Glomerular endothelial cell (primary cell): ENCODE measurements at places on chromosomes 12 and 14. TPM values are rescaled to one million over a fixed set of nuclear protein-coding genes. Genes with fewer than 3 reads are reported as not detected.

KLRF1 gene
- total RNA-seq = not detected in 2 replicates

KRT3 gene
- 0.18 TPM in 1 of 2 replicates, not detected in the other for total RNA-seq

PTHLH gene
- total RNA-seq = 1.4 and 5.0 TPM in 2 replicates

VWF gene
- 519 and 1,804 TPM in 2 replicates for total RNA-seq

CLEC1A gene
- 12.8 and 20.0 TPM in 2 replicates for total RNA-seq

MGAT4C gene
- 0.05 and 0.47 TPM in 2 replicates for total RNA-seq

TMEM229B gene
- total RNA-seq = 1.6 and 2.9 TPM in 2 replicates

GRCh38 chr12:16348435-16349130, 1.1 kb downstream of the MGST1 start:
- no peak for DNase-seq

- DNase-seq = no peak
Observed at GRCh38 chr12:47207340-47207717, 127.6 kb upstream of the AMIGO2 start.

GRCh38 chr12:503111-503761, 43.5 kb downstream of the B4GALNT3 start:
- no peak for DNase-seq

- DNase-seq = no peak
Observed at GRCh38 chr12:112288638-112289037, 93.6 kb downstream of the HECTD4 start.

DNA sequence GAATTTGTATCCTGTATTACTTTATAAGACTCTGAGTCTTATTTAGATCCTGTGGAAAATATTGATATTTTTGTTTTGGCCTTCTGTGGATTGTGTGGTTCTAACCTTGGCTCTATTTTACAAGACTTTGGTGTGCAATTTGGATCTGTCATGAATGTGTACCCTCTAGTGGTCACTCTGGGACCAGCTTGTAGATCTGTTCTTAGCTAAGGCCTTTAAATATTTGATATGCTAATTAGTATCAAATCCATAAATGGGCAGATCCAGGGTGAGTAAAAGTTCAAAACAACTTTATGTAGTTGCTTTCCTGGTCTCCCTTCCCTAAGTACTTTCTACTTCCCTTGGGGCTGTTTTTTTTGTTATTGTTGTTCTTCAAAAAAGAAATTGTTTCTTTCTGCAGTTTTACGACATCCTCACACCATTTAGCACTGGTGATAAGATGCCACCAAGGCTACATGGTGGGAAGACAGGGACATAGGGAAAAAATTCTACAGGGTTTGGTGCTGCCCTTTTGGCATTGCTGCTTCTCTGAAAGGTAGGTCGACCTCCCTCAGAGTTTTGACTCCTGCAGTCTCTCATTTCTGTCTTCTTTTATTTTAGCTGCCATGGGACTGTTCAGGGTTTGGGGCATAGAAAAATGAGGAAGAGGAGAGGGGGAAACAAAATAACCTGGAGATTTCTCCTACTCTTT, 238.5 kb downstream of the GPHN start:
- DNase-seq = peak; percentile 56

- DNase-seq = no peak
Observed at GRCh38 chr14:104446611-104447010, 133.0 kb upstream of the C14orf180 start.

GRCh38 chr14:34857689-34858449, 17.3 kb downstream of the BAZ1A start:
- no peak for DNase-seq

DNA sequence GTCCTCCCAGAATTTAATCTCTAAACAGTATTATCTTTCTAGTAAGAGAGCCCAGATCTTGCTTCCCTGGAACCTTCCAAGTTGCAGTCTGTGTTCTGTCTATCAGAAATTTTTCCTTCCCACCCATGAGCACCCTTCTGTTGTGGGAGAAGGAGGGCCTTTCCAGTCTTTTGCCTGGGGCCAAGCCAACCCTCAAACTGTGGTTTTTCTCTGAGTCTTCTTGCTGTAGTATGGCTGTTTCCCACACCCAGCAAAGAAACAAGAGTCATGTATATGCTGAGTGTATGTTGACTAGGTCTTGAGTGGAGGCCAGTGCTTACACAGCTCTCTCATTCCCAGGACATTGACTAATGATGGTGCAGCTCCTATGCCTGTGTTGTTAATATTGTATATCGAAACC, 104.5 kb downstream of the TGFB3 start:
- no peak for DNase-seq

GRCh38 chr14:71613168-71613567, 319.1 kb upstream of the RGS6 start:
- no peak for DNase-seq

- DNase-seq = no peak
Observed at GRCh38 chr12:39617887-39618286, 1.7 kb downstream of the ABCD2 start.

- no peak for DNase-seq
Observed at GRCh38 chr14:100885196-100885595, 18.3 kb downstream of the RTL1 start.

- no peak for DNase-seq
Observed at GRCh38 chr14:100045642-100046344, 19.4 kb upstream of the EVL start.

DNA sequence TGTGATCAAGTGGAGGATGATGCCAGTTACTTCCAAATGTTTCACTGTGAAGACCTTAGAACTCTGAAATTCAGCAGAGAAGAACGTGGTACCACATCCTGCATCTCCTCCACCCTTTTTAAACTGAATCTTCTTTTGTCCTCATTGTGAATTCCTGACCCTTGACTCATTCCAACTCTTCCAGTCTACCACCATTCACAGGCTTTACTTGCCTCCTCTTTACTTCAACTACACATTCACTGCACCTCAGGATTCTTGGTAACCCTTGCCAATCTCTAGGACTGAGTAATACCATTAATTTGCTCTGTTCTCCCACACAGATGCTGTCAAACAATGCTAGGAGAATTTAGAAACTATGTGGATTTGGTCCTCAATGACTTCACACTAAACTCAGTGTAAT, 37.3 kb downstream of the PPP1R12A start:
- no peak for DNase-seq

DNA sequence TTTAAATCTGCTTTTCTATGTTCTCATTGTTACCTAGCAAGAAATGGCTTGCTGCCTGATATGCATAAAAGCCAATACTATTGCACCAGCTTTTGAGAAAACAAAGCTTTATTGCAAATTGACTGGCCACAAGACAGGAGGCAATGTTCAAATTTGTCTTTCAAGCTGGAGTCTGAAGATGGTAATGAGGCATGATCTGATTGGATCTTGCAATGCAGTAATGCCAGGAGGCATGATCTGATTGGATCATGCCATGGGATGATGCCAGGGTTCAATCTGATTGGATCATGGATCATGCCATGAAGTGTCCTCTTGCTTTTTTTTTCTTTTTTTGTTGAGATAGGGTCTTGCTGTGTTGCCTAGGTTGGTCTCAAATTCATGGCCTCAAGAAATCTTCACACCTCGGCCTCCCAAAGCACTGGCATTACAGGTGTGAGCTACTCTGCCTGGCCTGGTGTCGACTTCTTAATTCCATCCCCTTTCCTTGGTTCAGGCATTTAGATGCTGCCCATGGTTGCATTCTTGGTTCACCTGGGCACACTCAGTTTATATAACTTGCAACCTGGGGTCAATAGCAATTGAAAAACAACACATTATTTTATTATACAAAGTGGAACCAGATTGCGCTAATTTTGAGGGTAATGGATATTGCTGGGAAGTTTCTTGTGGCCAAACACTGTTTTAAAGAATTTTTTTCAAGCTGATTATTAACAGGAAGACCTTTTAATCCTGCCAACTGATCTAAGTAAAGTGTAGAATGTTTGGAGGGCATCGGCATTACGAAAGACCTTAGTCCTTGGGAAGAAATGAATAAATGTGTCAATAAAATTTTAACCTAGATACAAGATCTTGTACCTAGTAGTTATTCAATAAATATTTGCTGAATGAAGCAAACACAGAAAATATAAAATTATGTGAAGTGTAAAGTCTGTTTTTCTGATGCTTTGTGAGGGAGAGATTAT, 38.8 kb downstream of the HSD17B6 start:
- no peak for DNase-seq

DNA sequence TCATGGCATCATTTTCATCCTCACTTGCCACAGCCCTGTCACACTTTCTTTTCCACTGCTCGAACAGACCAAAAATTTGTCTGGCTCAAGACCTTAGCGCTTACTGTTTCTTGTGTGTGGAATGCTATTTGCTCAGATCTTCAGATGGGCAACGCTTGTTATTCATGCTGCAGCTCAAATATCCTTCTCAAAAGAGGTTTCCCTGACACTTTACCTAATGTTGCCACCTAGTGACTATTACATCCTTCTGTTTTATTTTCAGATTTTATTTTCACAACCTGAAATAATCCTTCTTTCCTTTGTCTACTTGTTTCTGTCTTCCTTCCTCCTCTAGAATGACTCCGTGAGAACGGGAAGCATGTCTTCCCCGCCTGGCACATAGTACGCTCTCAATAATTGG, 5.6 kb downstream of the FBXO33 start:
- no peak for DNase-seq

DNA sequence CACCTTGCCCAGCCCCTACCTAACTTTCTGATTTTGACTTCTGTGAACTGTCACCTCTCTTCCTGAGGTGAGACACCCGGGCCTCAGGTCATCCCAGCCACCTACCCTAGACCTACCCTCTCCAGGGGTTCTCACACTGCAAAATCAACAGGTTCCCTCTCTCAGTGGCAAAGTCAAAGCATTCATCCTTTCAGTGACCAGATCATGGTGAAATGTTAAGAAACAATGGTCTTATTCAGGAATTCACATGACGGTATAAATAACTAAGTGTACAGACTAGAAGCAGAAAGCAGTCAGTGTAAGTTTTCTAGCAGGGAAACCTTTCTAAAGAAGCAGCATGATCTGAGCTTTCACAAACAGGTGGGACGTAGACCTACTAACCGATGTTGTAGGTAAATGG, 133.4 kb downstream of the TMTC1 start:
- no peak for DNase-seq

DNA sequence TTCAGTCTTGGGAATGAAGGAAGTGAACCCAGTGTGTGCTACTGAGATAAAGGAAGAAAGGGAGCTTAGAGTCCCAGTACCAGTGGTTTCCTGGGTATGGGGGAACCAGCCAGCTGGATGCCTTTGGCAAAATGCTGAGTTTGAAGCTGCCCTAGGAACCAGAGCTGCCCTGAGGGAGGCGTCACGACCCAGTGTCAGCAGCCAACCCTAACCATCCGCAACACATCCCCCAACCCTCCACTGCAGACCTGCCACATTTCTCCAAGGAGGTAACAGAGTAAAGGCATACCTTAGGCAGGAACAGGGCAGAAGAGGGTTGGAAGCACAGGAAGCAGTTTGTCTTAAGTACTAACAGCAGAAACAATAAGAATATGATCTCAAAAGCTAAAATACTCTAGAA, 28.6 kb downstream of the PRDM4 start:
- no peak for DNase-seq

- DNase-seq = no peak
Observed at GRCh38 chr12:111458546-111459172, 52.9 kb downstream of the SH2B3 start.

GRCh38 chr12:66852091-66852490, 173.2 kb upstream of the GRIP1 start:
- no peak for DNase-seq
